GM12891 (cell line): ENCODE measurements at places on chromosomes 2 and 18.

DNA sequence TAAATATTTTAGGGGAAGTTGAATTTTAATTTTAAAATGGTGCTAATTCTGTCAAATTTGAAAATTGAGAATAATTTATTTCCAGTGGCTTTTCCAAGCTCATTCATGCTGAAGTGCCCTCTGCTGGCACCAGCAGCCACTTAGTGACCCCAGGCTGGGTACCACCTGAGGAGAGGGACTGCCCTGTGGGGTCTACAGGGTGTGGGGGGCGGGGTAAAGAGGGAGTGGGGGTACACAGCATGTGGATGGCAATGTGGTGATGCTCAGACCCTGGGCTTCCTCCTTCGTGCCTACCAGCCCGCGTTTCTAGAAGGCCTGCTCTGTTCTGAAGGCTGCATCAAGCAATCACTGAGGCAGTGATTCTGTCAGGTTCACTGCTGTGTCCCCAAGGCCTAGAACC is 45.1 kb upstream of the SCLY start:
- DNase-seq, result no peak

- DNase-seq, result no peak
These were observed 68.9 kb upstream of the FZD7 start for GRCh38 chr2:201964631-201965206.

DNA sequence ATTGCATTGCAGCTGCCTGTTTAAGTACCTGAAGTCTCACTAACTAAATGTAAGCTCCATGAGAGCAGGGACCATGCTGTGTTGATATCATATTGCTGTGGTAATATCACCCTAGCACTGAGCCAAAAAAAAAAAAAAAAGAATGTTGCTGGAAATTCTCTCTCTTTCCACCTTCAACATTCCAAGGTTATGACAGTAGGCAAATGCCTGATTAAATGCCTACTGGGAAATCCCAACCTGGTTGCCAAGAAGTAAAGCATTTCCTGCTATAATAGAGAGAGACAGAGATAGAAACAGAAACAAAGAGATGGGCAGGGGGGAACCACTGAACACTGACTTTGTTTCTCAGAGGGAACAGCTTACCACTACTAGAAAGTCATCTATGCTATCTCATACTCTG is 1604.2 kb downstream of the LRP1B start:
- DNase-seq, result no peak

- DNase-seq, result no peak
These were observed 170.1 kb downstream of the FHOD3 start for GRCh38 chr18:36467614-36468013.

- DNase-seq, result peak; percentile 24
These were observed 45.6 kb downstream of the SESTD1 start for GRCh38 chr2:179218848-179219594.

- no peak for DNase-seq
These were observed 453.7 kb downstream of the CNTNAP5 start for GRCh38 chr2:124478761-124479160.

DNA sequence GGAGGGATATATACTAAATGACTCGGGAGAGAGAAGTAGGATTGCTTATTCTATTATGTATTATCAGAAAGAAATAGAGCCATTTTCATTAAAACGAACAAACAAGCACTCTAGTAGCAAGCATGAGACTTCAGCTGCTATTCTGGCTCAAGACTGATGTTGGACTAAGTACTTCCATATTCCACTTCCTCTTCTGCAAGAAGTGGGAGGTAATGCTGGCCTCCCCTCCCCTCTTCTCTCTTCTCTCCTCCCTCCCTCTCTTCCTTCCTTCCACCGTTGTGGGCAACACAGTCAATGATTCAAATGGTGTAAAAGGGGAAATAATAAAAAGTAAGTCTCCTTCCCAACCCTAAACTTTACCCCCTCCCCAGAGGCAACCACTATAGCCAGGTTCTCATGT is 62.6 kb downstream of the EMX1 start:
- DNase-seq, result no peak

- DNase-seq, result no peak
These were observed at the start of gene MPP4 for GRCh38 chr2:201698588-201699226. TSS of gene MPP4 (minus strand) at chr2:201698644. CDS start at chr2:201693954, 4,690 bp downstream.

- DNase-seq, result no peak
These were observed 291.6 kb upstream of the HDAC4 start for GRCh38 chr2:239692362-239692851.

DNA sequence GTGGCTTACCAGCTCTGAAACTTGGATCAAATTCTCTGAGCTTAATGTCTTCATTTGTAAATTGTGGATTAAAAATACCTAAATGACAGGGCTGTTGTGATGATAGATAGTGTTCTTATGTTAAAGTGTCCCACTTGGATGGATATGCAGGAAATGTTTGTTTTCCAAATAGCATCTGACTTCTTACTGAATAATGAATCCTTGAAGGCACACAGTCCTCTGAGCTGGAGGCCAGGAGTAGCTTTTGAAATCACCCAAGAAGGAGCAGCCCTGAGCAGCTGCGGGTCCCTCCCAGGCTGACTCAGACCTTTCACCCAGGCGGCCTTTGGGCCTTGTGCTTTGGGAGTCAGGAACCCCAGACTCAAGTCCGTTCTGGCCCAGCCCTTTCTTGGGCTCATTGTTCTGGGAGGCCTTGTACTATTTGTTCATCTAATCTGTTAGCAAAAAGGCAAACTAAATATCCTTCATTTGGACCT is 173.0 kb upstream of the GATA6 start:
- no peak for DNase-seq

GRCh38 chr2:216016581-216016980 is 3.2 kb upstream of the MREG start:
- no peak for DNase-seq

GRCh38 chr2:3965953-3966352 is 262.6 kb downstream of the DCDC2C start:
- no peak for DNase-seq

GRCh38 chr2:217693363-217693762 is 309.4 kb downstream of the TNS1 start:
- DNase-seq, result no peak

DNA sequence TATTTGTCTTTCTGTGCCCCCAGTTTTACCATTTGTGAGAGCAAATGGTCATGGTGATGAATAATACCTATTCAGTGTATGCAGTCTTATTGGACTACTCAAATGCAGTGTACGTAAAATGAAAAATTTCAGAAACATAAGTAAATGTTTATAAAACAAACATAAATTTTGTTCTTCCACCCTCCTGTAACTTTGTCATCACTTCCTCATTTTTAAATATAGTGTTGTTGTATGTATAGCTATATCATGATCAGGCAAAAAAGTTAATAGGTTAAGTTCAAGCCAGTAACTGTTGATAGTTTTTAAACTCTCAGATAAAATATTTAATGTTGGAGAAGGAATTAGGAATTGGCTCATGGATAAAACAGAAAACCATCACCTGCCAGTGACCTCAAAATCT is 93.2 kb downstream of the KLF7 start:
- no peak for DNase-seq

DNA sequence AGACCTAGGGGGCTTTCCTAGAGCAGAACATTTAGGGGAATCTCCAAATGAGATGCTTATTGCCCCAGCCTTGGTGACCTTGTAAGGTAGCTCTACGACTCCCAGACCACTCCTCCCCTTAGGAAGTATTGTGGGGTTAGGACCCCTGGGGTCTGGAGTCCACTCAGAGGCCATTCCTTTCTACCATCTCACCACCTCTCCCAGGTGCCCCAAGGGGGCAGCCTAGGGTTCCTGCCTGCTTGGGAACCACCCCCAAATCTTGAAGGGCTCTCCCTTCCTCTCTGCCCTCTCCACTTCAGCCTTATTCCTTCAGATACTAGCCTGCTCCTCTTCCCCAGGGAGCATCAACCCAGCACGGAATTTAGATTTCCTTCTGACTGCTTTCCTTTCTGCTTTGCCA is 17.5 kb upstream of the EXOC6B start:
- DNase-seq, result no peak

DNA sequence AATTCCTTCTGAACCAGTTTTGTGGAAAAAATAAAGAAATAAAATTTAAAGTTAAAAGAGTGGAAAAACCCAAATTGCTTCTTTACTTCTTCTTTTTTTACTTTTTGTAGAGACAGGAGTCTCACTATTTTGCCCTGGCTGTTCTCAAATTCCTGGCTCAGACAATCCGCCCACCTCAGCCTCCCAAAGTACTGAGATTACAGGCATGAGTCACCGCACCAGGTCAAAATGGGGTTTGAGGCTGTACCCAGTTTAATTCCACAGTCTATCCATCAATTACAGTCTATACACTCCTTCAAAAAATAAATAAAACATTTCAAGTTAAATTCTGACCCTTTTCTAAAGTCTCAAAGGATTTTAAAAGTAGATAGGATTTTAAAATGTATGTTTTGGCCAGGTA is 120.3 kb downstream of the FAM161A start:
- DNase-seq, result no peak

DNA sequence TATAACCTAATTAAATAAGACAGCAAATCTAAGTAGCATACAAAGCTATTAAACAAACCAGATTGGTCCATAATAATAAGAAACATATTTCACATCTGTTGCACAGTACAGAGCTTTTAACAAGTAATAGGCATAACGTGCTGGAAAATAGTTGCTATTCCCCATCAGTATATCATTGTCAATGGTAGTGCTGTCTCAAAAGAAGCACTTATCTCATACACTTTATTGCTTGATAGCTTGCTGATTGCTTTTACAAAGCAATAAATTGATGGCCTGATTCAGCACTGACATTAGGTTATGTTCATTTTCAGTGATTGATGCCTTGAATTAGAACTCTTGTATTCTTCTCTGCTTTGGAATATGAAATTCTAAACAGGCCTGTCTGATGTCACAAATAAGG is 641.7 kb downstream of the CBLN2 start:
- DNase-seq, result no peak

DNA sequence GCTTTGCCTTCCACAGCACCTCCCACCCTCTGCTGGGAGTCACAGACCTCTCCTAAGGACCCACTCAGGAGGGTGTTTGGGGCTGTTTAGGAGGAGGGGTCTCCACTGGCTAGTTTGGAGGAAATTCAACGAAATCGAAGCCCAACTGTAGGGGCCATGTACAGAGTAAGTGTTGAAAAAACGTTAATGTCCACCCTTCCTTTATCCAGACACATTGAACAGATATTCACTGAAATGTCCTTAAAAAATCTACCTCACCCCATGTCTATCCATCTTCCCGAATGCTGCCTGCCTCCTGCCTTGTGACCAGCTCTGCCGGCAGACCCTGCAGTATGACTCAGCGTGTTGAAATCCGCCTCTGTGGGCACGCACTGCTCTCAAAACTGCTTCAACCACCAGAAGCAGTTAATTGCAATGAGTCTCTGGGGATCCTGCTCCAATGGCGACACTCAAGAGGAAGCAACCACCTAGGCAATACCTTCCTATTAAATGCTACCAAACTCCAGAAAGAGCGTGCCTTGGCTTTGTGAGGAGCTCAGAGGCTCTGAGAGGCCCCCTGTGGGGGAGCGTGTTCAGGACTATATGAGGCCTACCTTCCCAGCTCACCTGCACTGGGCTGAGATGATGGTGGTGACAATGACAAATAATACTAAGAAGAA is 61.4 kb upstream of the RTN4 start:
- DNase-seq, result no peak

- DNase-seq, result no peak
These were observed 81.5 kb upstream of the STON1 start for GRCh38 chr2:48448274-48449061.

DNA sequence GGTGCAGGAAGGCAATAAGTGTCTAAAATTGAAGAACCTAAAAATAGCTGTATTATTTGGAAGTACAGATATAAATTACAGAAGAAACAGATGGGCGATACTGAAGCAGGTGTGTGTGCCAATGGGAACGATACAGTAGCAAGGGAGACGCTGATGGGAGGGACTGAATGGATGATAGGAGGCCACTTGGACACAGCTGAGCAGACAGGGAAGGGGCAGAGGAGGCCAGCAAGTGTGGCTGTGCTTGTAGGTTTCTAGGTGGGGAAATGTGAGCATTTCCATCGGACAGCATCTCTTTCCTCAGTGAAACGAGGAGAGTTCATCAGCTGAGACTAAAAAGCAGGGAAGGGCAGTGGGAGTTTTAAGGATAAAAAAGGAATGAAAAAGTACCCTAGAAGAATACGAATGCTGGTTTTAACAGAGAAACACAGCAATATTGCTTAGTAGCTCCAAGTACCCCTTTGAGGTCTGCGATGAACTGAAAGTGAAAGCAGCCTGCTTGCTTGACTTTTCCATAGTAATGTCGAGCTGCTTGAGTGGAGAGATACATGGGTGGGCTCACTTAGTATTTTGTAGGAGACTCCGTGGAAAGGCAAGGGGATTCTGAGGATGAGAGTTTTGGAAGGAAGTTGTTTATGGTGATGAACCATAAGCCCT is 91.7 kb upstream of the EPC2 start:
- no peak for DNase-seq

- no peak for DNase-seq
These were observed 496.9 kb downstream of the EPHA4 start for GRCh38 chr2:221075203-221075602.

- DNase-seq, result no peak
These were observed 65.9 kb upstream of the ITM2C start for GRCh38 chr2:230798769-230799399.

GRCh38 chr2:168907940-168908662 is 7.0 kb downstream of the G6PC2 start:
- no peak for DNase-seq

DNA sequence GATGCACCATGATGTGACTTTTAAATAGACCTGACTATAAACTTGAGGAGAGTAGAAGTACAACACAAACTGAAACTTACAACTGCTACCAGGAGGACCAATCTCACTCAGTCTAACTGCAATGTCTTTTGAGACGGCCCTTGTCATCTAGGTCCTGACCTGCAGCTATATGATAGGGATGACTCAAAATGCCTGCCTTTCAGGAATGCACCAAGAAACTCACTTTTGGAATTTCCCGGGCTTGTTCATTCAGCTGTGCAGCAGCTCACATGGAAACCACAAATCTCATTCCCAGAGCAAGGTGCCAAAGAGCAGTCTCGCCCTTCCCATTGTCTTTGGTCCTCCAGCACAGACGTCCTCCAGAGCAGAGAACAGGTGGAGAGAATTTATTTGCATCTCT is 113.7 kb downstream of the SPOPL start:
- DNase-seq, result no peak

GRCh38 chr2:47617028-47617427 is 165.9 kb upstream of the MSH6 start:
- DNase-seq, result no peak

- no peak for DNase-seq
These were observed 7.9 kb downstream of the EFHD1 start for GRCh38 chr2:232641153-232641848.

DNA sequence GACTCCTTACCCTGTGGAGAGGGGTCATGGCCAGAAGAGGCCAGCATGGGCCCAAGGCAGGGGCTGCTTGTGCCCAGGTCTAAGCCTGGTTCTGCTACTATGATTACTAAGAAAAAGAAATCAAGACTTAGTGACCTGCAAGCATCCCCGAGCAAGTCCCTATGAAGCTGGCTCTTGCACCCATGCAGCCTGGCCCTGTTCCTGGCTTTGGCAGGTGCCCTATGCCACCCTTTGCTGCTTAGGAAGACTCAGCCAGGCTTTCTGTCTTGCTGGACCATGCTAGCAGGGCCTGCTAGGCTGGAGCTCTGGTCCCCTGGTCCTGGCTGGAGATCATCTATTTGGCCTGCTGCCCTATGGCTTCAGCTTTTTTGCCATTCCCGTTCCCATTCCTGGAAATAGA is 309.4 kb upstream of the EPAS1 start:
- DNase-seq, result no peak
